ENCODE measurements at places on chromosomes 3 and 15.

- no peak for DNase-seq
Measured at GRCh38 chr3:122679882-122680474, 661 bp upstream of the PARP14 start.

GRCh38 chr3:9101286-9101685 lies 138.0 kb upstream of the RAD18 start:
- DNase-seq: no peak

GRCh38 chr15:66440501-66440900 lies 53.8 kb downstream of the MAP2K1 start:
- no peak for DNase-seq

DNA sequence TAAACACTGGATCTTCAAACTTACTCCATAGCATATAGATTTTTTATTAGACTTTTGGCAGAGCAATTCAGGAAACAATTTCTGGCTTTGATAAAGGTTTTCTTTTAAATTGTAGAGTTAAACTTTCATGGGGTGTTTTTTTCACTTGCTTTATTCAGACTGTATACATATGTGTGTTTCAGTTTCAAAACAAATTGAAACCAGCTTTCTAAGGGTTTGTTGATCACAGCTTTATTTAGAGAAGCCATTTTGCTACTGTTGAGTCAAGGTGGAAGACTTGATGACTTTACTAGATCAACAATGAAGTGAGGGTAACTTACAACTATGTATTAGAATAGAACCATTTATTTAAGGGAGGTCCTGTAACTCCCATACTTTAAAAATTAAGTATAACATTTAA lies 6.2 kb downstream of the UBE2E1 start:
- DNase-seq: no peak

GRCh38 chr3:41301548-41301947 lies 102.2 kb downstream of the CTNNB1 start:
- DNase-seq: no peak

Data from KG1 (cell line).